Stimulated activated CD8-positive, alpha-beta memory T cell treated with anti-CD3 and anti-CD28 coated beads, Interleukin-2, amount 100 ng/mL, for 1 hour (primary cell): ENCODE measurements at places on chromosomes 3 and 15.

GRCh38 chr3:110419601-110420000, 652.0 kb upstream of the NECTIN3 start:
- no peak for DNase-seq

- DNase-seq: no peak
These were observed 45.3 kb downstream of the ROPN1B start for GRCh38 chr3:126014252-126014651.

DNA sequence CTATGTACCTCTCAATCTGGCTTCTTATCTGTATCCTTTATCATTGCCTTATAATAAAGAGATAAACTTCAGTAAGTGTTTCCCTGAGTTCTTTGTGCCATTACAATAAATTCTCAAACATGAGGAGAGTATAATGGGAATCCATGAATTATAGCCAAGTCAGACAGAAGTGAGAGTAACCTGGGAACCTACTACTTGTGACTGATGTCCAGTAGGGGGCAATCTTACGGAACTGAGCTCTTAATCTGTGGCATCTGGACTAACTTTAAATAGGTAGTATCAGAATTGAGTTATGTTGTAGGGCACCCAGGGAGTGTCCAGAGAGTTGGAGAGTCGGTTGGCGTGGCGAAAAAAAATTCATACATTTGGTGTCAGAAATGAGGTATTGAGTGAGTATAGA, 542.6 kb downstream of the ZBBX start:
- no peak for DNase-seq

- DNase-seq: no peak
These were observed 4.6 kb upstream of the UQCRC1 start for GRCh38 chr3:48614044-48614443.

- DNase-seq: no peak
These were observed 156.8 kb downstream of the TBC1D5 start for GRCh38 chr3:17585394-17586325.

- DNase-seq: no peak
These were observed 1076.9 kb upstream of the CFAP20DC start for GRCh38 chr3:60126511-60127304.

- peak; percentile 24 for DNase-seq
These were observed 160.8 kb upstream of the TLE3 start for GRCh38 chr15:70258369-70259027.

- DNase-seq: no peak
These were observed 39.6 kb downstream of the CCDC54 start for GRCh38 chr3:107416886-107417285.

- no peak for DNase-seq
These were observed 443 bp upstream of the NR2F2 start for GRCh38 chr15:96330064-96330449.

DNA sequence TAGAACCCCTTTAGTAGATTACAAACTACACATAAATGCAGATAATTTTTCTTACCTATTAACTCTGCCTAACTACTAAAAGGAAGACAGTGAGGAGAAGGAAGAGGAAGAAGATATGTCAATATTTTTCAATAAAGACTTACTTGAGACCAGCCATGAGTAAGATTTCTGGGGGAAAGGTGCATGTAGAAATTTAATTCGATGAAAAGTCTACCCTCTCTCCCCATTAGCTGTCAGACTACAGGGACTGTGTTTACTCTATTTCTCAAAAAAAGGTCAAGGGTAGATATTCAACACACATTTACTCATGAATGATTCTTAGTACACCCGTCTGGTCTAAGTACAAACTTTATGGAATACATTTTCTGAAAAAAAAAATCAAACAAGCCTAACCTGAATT, 6.8 kb downstream of the TSPAN3 start:
- DNase-seq: no peak

DNA sequence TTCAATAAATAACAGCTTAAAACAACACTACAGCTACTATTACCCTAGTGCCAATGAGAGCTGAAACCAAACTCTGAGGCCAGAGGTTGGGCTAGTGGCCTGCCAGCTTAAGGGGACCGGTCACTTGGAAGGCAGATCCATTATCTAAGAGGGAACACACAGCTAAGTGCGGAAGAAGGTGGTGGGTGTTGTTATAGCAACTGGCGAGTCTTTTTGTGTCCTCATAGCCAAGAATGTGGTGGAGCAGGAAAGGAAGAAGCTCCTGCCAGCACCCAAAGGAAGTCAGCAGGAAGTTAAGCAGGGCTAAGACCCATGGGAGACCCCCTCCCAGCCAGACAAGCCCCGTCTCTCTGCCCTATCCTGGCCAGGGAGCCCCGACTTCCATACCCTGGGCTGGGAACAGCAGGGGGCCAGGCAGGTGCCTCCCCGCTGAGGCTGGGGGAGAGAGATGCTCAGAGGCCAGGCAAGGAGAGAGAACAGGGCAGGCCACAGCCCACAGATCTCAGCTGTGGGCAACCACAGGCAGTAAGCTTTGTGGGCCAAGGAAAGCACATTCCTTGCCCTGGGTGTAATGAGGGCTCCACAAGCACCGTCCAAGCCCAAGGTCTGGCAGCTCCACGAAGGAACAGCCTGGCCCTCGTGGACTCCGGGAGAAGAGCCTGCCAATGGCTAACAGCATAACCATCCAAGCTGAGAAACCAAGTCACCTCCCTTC, 34.0 kb upstream of the HRH1 start:
- DNase-seq: no peak

DNA sequence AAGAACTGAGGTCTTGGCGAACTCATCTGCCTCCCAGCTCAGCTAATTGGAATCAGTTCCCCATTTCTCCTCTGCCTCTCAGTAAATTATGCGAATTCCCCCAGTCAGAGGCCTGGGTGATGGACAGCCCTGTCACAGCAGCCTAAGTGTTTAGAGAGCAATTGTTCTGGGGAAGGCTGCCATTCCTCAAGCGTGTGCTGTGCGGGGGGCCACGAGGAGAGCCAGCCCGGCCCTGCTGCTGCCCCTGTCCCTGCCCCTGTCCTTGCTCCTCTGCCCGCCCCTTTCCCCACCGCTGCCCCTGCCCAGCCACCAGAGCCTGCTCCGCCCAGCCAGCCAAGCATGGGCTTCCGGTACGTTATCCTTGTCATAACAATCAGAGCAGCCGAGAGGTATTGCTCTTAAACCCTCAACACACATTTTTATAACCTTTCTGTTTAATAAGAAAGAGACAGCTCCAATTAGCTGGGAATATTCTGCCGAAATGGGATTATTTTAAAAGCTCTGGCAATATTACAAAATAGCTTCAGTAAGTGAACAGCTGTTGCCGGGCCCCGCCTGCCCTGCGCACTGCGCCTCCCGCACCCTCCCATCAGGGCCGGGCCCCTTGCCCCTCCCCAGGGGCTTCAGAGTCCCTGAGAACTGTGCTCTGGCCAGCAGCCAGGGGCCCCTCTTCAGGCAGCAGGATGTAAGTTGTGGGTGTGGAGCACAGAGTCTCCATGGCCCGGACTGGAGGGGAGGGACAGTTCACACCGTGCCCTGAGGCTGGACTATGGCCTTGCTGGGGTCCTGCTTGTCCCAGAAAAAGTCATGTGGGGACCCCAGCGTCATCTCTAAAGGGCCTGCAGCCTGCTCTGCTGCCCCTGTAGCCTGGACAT, 12.4 kb upstream of the CACNA2D2 start:
- DNase-seq: no peak

DNA sequence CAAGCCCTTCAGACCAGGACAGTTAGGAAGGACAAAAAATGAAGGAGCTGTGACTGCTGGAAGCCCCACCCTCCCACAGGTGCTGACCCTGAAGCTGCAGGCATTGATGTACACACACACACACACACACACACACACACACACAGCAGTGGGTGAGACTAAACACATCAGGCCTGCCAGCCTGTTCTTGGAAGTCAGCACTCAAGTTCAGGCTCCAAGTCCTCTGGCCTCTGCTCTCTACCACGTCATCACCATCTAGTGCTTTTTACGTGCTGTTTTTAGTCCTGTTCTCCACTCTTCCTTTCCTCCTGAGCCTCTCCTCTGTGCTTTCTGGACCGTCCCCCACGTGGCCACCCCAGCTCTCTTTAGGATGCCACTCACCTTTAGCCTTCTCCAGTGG, 5.4 kb upstream of the KBTBD12 start:
- DNase-seq: no peak
